ENCODE measurements at places on chromosomes 1 and 21.
A peak's percentile ranks its signal among the peaks of the same experiment; 100 is the strongest.

GRCh38 chr1:31460027-31460426, 47.0 kb downstream of the SERINC2 start:
- DNase-seq: no peak

DNA sequence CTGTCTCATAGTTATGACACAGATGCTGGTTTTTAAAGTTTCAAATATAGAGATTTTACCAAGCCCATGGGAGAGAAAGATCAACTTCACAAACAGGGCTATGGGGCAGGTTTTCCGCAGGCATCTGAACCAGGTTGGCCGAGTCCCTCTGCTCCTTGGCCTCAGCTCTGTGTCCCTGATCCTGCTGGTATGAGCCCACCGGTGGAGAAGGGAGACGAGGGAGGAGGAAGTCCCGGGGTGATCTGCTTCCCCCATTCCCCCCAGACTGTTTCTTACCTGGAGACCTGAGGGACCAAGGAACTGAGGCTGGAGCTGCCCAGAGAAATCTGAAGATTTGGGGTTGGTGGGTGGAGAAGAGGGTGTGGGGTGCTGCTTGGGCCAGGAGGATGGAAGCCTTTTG, 28.9 kb upstream of the BTG2 start:
- no peak for DNase-seq

GRCh38 chr1:7539769-7540175, 231.3 kb upstream of the VAMP3 start:
- DNase-seq: no peak

- no peak for DNase-seq
These were observed 33.4 kb downstream of the SMYD2 start for GRCh38 chr1:214314178-214314843.

- peak; percentile 5 for DNase-seq
These were observed 14.0 kb upstream of the CDA start for GRCh38 chr1:20574686-20575540.

DNA sequence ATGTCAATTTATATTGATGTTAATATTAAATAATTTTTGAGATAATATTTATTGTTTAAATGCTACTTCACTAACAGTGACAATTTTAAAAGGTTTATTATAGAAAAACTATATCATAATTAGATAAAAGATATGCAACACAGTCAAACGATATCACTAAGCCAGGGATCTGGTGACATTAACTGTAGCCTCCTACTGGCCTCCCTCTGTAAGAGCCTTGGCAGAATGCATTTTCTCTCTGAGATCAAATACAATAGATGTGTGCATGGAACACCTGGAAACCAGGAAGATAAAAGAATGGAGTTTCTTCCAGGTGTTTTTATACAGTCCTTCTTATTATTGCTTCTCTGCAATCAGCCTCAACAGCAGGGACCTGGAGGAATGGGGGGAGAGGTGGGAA, 1762.1 kb downstream of the BRINP3 start:
- DNase-seq: no peak

- no peak for DNase-seq
These were observed 120.7 kb upstream of the SGIP1 start for GRCh38 chr1:66413136-66413837.

DNA sequence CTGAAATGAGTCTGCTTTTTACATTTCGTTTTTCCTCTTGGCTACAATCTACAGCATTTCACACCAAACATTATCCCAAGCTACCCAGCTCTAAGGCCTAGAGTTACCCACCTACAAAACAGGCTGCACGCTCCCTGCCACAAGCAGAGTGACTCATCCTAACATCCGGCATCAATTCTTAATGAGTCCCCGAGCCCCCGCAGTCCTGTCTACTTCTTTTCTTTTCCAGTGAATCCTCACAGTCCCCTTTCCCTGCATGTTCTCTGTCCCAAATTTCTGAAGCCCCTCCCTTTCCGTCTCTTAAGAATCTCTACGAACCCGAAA, 650 bp downstream of the PCNX2 start:
- no peak for DNase-seq

- DNase-seq: no peak
These were observed 12.3 kb downstream of the SHISAL2A start for GRCh38 chr1:52645261-52645660.

DNA sequence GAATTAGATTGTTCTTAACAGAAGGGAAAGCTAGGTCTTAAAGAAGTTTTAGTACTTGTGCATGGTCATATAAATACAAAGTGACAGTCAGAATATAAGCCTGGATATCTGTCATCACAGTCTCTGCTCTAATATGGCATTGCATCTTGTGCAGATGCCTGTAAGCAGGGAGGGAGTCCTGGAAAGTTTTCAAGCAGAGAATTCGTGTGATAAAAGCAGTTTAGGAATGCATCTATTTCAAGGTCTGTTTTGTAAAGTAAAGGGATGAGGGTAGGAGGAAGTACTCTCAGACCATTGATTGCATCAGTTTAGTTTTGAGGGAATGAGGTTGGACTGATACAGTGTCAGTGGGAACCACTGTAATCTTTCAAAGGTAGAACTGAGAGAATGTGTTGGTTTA, 30.6 kb downstream of the IARS2 start:
- DNase-seq: no peak

DNA sequence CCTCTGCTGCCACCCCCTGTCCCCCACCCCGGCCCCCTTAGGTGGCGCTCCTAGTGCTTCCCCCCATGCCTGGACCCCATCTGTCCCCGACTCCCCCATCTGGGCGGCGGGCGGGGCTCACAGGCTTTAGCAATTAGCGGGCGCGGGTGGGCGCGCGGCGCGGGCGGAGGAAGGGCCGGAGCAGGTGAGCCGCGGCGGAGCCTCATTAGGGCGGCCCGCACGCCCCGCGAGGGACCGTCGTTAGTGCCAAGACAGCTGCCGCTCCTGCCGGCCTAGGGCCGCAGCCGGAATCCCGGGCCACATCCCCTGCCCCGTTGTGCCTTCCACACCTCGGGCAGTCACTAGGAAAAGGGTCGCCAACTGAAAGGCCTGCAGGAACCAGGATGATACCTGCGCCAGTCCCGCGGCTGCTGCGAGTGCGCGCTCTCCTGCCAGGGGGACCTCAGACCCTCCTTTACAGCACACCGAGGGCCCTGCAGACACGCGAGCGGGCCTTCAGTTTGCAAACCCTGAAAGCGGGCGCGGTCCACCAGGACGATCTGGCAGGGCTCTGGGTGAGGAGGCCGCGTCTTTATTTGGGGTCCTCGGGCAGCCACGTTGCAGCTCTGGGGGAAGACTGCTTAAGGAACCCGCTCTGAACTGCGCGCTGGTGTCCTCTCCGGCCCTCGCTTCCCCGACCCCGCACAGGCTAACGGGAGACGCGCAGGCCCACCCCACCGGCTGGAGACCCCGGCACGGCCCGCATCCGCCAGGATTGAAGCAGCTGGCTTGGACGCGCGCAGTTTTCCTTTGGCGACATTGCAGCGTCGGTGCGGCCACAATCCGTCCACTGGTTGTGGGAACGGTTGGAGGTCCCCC, 7.6 kb downstream of the OLIG2 start:
- no peak for DNase-seq

DNA sequence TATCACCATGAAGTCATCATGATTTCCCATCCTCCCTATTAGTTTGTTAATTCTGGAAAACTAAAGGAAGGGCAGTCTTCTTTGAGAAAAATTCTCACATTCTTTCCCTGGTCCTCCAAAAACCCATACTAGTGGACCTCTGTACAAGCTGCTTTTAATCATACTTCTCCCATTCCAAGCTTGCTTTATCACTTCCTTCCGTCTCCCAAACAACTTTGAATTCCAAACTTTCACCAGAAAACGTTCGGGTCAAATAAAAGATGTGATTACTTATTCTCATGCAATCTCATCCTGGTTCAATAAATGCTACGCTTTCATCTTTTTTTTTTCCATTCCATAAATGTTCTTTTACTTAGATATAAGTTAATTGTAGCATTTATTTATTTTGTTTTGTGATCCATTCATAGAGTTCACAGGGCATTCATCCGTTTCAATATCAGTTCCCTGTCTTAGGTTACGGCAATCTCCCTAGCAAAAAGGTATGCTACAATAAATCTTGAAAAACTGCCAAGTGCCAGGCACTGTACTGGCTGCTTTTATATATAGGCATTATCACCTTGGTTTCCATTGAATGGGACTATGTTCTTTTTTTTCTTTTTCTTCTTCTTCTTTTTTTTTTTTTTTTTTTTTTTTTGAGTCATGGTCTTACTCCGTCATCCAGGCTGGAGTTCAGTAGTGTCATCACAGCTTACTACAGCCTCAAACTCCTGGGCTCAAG, 100.2 kb upstream of the GREM2 start:
- no peak for DNase-seq

GRCh38 chr1:17314491-17314971, 6.5 kb downstream of the PADI4 start:
- DNase-seq: no peak

DNA sequence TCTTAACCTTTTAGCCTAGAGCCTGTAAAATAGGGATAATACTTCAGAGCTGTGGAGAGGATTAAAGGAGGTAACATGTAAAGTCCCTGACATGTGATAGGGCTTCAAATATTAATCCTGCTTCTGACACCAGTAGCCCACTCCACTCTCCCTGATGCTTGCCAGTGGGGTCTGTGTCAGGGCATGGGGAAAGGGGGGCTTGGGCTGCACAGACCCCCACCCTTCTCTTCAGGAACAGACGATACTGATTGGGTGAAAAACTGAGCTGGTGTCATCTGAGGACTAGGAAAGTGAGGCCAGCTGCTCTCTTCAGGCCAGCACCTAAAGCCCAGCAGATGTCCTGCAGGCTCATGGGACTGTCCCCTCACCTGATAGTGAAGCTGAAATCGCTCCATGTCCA, 27.0 kb upstream of the MEF2D start:
- DNase-seq: no peak

DNA sequence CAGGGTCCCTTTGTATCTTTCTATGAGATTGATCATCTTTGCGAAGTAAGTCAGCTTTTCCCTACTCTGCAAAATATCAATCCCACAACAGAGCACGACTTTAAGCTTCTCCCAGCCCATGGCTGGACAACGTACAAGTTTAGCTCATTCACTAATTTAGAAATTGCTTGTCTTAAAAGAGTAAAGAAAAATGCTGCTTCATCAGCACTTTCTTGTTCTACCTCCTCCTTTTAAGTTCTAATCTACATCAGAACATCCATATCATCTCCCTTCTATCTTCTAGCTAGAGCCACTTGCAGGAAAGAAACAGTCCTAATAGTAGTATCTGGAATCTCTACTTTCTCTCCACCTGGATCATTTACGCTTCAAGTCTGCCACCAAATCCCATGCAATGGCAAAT, 441.2 kb upstream of the ESRRG start:
- no peak for DNase-seq

- no peak for DNase-seq
These were observed 442.9 kb downstream of the PTPRC start for GRCh38 chr1:199081739-199082138.

DNA sequence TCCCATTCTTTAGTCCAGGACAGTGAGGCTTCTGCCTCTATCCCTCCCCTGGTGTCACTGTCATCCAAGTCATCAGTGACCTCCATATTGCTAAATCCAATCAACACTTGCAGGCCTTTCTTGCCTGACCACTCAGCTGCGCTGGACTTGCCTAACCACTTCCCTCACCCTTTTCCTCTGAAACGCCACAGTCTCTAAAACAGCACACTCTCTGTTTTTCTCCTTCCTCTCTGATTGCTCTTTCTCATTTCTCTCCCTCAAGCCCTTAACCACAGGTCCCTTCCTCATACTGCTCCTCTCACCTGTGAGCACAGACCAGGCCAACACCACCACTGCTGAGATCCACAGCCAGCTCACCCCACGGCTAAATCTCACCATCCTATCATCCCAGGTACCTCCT, 17.5 kb downstream of the TAL1 start:
- DNase-seq: no peak

DNA sequence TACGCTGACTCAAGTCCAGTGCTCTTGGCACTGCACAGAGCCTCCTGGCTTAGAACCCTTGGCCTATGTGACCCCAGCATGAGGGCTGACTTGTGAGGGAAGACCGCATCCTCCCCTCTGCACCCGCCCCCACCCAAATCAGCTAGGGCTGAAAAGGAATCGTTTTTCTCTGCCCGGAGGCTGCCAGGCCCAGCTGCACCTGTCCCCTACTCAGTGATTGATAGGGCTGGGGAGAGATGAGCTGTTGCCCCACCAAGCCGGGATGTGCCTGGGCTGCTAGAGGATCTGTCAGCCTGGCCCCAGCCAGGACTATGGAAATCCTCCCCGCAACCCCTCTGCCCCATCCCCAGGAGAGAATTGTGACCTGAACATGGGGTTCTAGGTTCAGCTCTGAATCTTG, 20.6 kb downstream of the MYOG start:
- DNase-seq: no peak

DNA sequence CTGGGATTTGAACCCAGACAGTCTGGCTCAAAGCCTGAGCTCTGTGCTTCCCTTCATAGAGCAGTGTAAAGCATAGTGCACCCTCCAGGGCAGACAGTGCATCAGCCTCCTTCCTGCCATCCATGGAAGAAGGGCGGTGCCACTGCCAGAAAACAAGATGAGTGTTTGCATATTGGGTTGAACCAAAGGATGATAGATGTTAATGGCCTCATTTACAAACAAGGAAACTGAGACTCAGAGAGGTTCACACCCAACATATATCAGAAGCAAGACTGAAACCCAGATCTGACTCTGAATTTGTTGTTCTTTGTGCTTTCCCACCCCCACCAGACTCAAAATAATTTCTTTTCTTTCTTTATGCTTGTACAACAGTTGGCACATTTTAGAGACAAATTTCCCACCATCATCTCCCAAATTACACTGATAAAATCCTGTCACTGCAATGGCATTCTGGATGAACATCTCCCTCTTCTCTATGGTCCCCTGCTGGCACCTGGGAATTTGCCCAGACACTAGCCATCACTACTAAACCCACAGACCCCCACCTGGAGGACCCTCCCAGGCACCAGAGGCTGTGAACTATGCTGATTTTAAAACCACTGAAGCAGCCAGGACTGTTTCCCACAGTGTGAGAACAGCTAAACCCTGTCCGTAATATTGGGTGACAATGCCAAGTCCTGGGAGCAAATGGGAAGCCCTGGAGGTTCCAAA, 45.4 kb upstream of the MPZL1 start:
- DNase-seq: no peak

- DNase-seq: no peak
These were observed 12.4 kb downstream of the IPO9 start for GRCh38 chr1:201841265-201841912.

DNA sequence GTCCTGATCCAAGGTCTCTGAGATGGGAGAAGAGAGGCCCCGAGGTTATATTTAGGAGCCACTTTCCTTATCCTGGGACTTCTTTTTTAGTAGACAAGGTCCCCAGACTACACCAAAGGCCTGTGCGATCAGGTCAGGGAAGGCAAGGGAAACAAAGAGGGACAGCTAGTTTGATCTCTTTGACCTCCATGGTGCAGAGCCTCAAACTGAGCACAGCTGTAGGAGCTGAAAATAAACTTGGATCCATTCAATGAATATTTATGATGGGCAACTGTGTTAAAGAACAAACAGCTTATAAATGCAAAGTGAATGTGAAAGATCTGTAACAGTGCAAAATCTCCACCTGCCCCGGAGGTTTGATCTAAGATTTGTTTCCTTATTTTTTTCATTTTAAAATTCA, 256.6 kb downstream of the DYRK1A start:
- no peak for DNase-seq

DNA sequence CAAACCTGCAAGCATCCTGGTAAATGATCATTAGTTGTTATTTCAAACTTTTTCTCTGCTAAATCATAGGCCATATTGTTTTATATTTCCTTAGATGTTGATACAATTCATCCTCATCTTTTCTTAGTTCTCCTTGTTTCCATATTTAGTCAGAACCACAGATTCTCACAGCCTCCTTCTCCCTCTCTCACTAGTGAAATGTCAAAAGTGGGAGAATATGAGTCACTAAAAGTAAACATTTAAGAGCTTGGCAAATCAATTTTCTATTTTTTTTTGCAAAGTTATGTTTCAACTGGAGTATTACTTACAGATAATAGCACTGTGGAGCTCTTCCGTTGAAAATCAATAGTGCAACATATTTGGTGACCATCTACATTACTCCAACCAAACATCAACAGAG, 308.8 kb downstream of the COL11A1 start:
- DNase-seq: no peak

Measured in stimulated activated CD8-positive, alpha-beta memory T cell treated with anti-CD3 and anti-CD28 coated beads, Interleukin-4, amount 100 ng/mL, for 1 hour (primary cell).